ENCODE measurements at places on chromosomes 11 and 22.

- no peak for DNase-seq
These were observed 29.8 kb downstream of the SCUBE1 start for GRCh38 chr22:43313244-43313889.

GRCh38 chr22:27416511-27417420, 384.8 kb downstream of the MN1 start:
- no peak for DNase-seq

- DNase-seq = no peak
These were observed 3.5 kb downstream of the PLXNB2 start for GRCh38 chr22:50303848-50304527.

- no peak for DNase-seq
These were observed 8.7 kb upstream of the ABTB2 start for GRCh38 chr11:34366522-34366921.

GRCh38 chr11:69802590-69802989, 16.6 kb downstream of the FGF3 start:
- DNase-seq = no peak

DNA sequence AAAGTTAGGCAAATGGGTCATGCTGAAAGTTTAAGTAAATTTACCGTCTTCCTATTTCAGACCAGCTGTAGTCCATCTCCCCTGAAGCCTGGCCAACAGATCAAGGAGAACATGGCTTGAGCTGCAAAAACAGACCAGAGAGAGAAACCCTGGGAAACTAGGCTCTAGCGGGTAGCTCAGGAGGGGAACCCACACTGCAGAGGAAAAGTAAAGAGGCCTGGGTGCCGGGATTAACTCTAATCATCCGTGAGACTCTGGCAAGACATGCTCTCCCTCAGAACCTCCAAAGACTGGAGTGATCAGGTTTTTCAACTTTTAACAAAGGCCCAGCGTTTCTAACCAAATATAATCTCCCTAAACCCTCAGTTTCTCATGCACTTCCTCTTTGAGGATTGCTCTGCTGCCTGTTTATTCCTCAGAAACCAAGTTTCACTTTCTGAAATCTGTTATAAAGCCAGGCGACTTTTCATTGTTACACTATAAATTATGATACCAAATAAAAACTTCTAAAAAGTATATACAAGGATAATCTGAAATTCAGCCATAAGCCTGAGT, 67.5 kb downstream of the GAB2 start:
- no peak for DNase-seq

GRCh38 chr11:84673753-84674152, 953.4 kb downstream of the DLG2 start:
- no peak for DNase-seq

Measured in activated CD8-positive, alpha-beta memory T cell treated with anti-CD3 and anti-CD28 coated beads for 1 hour (primary cell).